ENCODE measurements at places on chromosomes 1 and 21.

DNA sequence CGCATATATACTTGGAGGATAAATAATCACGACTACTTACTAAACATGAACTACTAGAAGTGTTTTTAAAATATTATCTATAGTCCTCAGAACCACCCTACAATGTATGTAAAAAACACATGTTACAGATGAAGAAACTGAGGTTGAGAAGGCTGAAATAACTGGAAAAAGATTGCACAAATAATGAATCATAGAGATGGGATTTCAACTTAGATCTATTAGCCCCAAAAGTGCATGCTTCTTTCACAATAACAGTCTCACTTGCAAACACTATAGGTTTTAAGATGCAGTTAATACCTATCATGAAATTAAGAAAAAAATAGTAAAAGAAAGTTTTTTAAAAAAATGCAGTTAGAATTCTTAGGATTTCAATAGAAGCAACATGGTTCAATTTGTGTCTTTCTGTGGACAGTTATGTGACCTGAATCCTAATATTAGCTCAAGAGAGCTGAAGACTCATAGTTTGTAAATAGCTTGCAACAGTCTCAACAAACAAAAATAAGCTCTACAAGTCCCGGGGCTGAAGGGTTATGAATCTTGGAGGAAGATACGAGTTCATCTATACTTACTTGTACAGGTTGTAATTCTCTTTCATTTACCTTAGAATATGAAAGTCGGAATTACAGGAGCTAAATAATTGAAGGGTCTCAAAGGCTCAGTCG, 58.6 kb upstream of the NTPCR start:
- DNase-seq, result no peak

- DNase-seq, result no peak
Observed at GRCh38 chr1:56824271-56824670, 5.1 kb upstream of the FYB2 start.

GRCh38 chr1:2800664-2801045, 838 bp downstream of the TTC34 start:
- DNase-seq, result no peak

GRCh38 chr1:117180147-117180967, 30.4 kb downstream of the VTCN1 start:
- no peak for DNase-seq

GRCh38 chr1:101482306-101482705, 245.5 kb downstream of the S1PR1 start:
- no peak for DNase-seq

DNA sequence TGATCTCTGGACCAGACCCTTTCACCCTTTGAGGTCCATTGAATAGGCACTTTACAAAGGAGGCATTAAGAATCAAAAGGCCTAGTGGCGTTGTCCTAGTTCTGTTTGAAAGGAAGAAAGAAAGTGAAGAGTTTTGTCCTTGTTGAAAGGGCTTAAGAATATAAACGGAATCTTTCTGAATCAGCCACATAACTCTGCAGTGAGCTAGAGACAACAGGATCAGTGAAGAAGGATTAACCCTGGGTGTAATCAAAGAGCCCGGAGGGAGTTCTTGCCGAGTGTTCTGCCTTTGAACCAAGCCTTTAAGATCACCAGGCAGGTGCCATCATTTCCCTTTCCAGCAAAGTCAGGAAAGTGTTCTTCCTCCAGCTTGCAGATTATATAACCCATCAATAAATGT, 54.8 kb upstream of the CNTN2 start:
- DNase-seq, result no peak

GRCh38 chr1:3360646-3361257, 93.7 kb upstream of the ARHGEF16 start:
- no peak for DNase-seq

DNA sequence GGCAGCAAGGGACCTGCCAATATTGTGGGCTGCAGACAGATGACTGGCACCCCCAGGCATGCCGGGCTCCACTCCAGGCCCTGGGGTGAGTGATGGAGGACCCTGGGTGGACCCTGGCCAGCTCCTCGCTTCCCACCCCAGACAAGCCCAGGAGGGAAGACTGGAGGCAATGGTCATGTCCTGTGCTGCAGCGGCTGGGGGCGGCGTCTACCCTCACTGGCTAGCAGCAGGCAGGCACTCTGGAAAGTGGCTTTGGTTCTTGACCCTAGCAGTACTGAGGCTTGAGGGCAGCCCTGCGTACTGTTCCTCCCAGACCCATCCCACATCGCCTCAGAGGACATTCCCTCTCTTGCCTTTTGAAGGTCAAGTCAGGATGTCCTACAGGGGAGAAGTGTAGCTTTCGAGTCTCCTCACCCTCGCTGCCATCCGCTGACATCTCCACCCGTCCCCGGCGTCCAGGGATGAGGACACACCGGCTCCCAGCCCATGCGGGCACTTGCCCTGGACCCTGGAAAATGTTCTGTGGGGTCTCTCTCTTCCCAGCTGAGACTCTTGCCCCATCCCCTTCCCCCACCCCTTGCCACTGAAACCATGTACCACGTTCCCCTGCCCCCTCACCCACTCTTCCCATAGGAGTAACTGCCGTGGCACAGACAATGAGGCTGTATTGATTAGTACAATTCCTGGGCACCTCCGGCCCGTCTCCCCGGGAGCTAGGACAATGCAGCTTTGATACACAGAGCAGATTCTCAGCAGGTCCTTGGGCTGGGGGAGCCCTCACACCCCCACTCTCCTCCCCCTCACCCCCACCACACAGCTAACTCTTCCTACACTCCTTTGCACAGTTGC, 15.0 kb downstream of the SLC6A9 start:
- DNase-seq, result no peak

GRCh38 chr1:44151332-44151731, 9.9 kb upstream of the KLF18 start:
- no peak for DNase-seq

DNA sequence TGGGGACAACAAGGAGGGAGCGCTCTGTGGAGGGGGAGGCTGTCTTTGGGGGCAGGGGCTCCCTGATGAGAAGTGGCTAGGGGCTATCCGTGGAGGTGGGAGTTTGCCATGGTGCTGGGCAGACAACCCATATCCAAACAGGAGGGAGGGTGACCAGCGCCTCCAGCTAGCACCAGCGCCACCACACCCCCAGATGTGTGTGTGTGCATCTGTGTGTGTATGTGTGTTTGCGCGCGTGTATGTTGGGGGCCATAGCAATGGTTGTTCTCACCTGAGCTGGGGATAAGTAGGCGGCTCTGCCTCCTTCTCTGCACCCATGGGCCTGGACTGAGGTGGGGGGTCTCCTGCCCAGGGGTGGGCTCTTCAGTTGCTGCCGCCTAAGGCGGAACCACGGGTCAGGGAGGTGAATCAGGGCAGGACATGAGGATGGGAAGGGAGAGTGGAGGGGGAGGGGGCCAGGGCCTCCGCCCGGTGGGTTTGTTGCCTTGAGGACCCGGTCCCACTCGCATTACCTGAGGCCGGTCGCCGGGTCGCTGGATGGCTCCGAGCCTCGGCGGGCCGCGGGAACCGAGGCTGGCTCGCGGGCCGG, 345 bp downstream of the HPCAL4 start:
- no peak for DNase-seq

- no peak for DNase-seq
Observed at GRCh38 chr1:183331091-183331742, 87.0 kb downstream of the NMNAT2 start.

GRCh38 chr21:39020751-39021477, 162.3 kb downstream of the PSMG1 start:
- DNase-seq, result no peak

DNA sequence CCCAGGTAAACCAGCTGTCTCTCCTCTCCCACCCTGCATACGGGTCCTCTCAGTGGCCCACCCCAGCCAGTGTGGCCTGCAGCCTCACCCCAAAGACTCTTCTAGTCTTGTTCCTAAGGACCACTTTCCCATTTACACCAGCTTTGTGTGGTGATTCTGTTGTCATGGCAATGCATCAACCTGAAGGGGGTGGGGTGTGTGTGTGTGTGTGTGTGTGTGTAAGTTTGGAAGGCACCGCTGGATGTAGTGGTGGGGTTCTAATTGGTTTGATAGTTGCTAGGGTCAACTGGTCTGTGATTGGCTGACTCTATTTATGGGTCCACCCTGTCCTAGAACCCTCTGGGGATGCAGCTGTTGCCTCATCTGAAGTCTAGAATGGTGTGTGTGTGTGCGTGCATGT, 4.7 kb upstream of the CDK18 start:
- DNase-seq, result no peak

GRCh38 chr1:218837051-218837450, 336.6 kb upstream of the LYPLAL1 start:
- no peak for DNase-seq

DNA sequence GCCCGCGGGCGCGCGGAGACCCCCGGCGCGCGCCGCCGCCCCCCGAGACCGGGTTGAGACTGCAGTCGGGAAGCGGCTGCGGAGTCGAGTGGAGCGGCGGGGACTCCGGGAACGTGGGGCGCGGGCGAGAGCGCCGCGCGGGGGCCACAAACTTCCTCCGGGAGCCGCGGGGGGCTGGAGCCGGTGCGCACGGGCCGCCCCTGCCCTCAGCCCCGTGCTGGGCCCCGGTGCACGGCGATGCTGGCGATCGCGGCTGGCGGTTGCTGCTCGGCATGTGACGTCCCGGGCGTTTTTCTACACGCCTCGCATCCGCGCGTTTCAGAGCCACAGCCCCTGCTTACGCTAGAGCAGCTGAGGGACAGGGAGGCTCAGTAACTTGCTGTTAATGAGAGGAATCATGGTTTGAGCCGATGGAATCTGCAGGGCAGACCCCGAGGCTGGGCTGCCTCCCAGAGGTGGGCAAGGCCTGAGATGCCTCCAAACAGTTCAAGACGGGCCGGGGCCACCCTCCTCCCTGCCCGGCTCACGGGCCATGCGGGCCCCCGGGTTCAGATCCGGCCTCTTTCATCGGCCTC, 520 bp downstream of the TMEM201 start:
- DNase-seq, result no peak

DNA sequence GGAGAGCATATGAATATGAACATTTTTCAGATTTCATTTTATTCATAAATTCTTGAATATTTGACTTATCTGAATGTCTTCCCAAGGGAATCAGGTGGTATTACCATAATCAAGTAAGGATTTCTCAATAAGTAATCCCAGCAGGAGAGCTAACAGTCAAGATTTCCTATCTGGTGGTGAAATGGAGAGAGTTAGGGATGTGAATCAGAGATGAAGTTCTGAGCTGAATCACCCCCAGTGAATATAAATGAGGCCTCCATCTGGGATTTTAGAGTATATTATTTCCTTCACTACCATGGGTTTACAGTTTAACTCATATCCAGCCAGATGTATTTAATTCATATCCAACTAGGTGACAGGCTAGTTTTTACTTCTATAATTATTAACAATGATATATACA, 61.5 kb upstream of the RGS2 start:
- DNase-seq, result no peak

- no peak for DNase-seq
Observed at GRCh38 chr1:201880928-201881571, 7.6 kb upstream of the SHISA4 start.

DNA sequence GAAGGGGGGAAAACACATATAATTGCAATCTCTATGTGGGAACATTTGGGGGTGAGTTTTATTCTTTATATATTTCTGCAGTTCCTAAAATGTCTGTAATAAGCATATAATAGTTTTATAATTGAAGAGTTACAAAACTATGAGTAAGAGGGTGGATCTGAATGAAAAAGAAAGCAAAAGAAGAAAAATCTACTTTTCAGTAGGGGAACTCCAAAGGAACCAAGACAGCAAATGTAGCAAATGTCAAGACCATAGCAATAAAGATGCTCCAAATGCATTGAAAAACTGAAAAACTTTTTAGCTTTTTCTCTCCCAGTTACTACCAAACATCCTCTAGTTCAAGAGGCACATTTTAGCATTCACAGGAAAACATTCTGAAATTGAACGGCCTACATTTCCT, 434.8 kb downstream of the LMO4 start:
- no peak for DNase-seq

DNA sequence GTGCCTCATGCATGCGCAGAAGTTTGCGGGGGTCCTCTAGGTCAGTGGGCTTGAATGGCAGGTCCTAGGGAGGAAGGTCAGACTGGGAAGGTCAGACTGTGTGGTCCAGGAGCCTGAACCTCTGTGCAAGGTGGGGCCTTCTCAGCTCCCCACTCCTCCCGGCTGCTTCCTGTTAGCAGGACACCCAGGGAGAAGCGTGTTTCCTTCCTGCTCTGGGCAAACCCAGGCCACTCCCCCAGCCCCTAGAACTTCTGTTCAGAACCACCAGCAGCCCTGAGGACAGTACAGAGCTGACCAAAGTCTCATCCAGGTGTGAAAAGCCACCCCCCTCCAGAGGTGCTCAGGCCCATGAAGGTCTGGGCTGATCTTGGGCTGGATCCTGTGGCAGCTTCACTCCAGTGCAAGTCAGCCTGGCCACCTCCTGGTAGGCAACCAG, 29.9 kb downstream of the NAV1 start:
- DNase-seq, result no peak

Measured in stimulated activated CD4-positive, alpha-beta T cell treated with anti-CD3 and anti-CD28 coated beads, Interleukin-1b, Interleukin-23, amount 100 ng/mL, for 1 hour (primary cell).